ENCODE measurements at places on chromosomes 7 and 10.

DNA sequence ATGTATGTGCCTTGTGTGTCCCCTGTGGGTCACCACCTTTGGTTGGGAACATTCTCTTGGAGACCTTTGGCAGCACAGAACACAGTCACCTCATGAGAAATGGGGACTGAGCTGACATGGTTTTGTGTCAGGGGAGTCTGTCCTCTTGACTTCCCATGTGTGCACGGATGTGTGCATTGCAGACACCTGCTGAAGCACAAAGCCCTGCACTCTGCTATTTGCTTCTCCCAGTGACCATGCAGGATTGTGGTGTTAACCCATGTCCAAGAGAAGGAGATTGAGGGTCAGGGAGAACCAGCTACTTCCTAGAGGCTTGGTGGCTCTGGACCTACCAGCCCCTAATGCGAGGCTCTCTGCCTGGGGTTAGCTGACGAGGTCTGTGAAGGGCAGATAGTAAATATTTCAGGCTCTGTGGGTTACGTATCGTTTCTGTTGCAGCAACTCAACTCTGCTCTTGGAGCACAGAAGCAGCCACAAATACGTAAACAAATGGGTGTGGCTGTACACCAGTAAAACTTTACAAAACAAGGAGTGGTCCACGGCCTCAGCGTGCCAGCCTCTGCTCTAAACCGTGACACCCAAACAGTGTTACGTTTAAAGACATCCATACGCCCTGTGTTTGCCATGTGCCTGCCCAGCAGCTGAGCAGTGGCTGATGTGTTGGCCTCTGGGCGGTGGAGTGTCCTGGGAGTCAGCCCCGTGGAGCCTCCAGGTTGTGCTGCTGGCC lies 51.7 kb downstream of the ADCY1 start:
- no peak for DNase-seq

DNA sequence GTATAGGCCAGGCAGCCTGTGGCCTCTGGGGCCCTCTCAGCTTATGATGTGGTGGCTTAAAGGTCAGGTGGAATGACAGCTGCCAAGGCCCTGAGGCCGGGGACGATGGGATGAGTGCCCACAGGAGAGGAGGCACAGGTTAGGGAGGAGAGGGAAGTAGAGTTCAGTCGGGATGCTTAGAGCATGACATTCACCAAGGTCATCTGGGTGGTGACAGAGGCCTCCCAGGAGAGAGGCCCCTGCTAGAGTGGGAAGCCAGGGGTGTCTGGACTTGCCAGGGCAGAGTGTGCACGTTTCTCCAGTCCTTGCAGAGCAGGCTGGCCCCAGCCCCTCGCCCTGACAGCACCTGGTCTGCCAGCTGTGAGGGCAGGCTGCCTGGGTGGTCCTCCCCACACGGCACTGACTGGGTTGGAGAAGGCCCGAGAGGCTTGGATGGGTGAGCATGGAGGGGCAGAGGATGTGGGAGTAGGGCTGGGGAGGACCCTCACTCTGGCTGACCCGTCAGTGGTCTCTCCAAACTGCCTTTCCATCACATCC lies 1.5 kb downstream of the CALHM1 start:
- DNase-seq, result no peak

- no peak for DNase-seq
Measured at GRCh38 chr7:20519645-20520044, 95.8 kb upstream of the ABCB5 start.

- DNase-seq, result no peak
Measured at GRCh38 chr7:83970081-83970480, 224.5 kb downstream of the SEMA3A start.

GRCh38 chr7:127822822-127823508 lies 171.0 kb downstream of the SND1 start:
- DNase-seq, result no peak

DNA sequence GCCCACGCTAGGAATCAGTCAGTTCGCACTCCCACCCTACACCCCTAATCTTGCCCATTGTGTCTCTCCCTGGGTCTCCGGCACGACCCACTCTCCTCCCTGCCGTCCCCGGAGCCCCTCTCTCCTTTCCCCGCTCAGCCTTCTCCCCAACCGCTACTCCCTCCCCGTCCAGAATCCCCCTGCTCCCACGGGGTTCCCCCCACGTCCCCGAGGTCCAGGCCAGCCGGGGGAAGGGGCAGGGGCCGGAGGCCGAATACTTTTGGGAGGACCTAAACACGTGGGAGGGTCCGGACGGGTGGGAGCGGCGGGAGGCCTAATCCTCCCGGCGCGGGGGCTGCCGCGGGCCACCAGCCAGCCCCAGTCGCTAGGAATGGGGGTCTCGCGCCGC lies 560 bp downstream of the RARRES2 start:
- no peak for DNase-seq

DNA sequence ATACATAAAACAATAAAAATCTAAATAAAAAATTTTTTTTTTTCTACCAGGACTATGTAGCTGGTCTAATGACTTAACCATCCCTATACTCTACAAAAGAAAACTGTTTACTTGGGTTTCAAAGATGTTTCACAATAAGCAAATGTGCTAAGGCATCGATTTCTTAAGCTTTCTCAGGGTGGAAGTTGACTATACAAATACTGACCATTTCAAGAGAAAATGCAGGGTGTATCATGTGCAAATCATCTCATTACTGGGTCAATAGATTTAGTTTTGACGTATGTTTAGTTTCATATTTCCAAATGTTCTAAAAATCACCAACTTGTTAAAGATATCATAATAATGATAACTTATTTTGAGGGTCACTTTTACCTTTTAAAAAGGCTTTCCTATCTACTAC lies 7.5 kb downstream of the NRP1 start:
- no peak for DNase-seq

DNA sequence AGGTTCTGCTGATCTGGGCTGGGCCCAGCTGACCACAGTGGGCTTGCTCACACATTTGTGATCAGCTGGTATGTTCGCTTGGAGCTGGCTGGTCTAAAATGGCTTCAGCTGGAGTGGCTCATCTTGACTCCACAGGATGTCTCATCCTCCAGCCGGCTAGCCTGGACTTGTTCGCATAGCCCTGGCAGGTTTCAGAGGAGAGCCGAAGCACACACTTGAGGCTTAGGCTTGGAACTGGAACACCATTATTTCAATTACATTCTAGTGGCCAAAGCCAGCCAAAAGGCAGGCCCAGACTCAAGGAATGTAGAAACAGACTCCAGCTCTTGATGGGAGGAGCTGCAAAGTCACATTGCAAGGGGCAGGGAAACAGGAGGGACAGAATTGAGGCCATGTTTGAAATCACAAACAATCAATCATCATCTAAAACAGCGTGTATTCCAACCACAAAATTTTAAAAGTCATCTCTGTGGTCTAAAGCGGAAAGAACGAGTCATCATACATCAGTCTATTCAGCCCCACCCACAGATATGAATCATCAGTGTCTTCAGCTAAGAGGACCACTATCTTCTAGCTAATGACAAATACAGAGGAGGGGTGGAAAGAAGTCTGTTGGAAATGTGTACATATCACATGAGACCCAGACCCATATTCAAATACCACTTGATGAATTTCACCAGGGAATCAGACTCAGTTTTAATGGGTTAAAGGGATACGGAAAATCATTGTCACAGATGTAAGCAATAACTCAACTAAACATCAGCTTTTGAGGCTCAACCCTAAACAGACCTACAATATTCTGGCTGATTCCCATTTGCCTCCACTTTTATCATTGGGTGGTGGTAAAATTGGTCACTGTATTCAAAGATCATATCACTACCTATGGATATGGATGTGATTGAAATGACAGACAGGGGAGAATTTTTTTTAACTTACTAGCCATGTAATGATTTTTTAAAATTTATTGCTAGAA lies 139.0 kb upstream of the MKLN1 start:
- DNase-seq, result peak; percentile 20

DNA sequence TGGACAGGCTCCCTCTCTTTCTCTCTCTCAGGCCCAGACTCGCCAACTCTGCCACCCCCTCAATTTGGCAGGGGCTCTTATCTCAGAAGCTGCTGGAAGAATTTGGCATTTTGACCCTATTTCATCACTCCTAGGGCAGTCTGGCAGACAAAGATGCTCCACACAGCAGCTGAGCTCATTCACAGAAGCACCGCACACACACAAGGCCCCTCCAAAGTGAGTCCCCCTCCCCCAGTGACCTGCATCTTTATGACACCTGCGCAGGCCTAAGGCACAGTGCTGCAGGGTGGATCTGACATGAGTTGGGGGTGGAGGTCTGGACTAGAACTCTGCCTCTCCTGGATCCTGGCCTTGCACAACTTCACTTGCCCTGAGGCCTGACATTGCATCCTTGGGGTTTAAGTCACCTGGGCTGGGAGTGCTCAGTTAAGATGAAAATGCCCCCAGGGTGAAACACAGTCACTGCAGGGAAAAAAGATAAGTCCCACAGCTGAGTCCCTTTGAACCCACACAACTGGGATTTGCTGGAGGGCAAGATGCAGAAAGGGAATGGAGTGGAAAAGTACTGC lies 41.1 kb upstream of the DUSP5 start:
- DNase-seq, result no peak

- DNase-seq, result no peak
Measured at GRCh38 chr10:124867304-124867703, 65.7 kb downstream of the ABRAXAS2 start.

DNA sequence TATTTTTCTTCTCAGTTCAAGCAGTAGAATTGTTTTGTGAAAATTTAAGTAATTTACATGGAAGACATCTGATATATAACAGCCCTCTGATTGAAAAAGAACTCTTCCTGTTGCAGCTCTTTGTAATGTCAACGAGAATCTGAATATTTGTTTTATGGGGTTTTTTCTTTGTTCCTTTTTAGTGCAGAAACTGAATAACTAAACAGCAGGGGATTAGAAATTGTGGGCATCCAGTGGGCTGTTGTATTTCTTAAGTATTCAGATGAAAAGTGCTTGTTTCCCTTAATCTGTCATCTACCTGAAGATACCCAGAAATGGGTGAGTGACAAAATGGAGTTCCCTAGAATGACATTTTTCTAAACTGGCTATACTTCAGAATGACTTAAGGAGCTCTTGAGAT lies 7.4 kb downstream of the ARL4A start:
- no peak for DNase-seq

GRCh38 chr10:74418285-74418872 lies 267.4 kb downstream of the ADK start:
- DNase-seq, result no peak

GRCh38 chr10:33183655-33184054 lies 150.8 kb downstream of the NRP1 start:
- DNase-seq, result no peak

GRCh38 chr10:110762109-110762848 lies 109.4 kb upstream of the PDCD4 start:
- no peak for DNase-seq

All from MM.1S (cell line).